Activated CD4-positive, alpha-beta T cell treated with anti-CD3 and anti-CD28 coated beads for 36 hours (primary cell): ENCODE measurements at places on chromosomes 5 and 9.

GRCh38 chr9:18396102-18396728 lies 77.7 kb upstream of the ADAMTSL1 start:
- no peaks in the 10 kb centered on the region for H3K4me1 ChIP-seq
- H3K27me3 ChIP-seq, result no peaks in the 10 kb centered on the region
- no peaks in the 10 kb centered on the region for H3K36me3 ChIP-seq
- no peak for DNase-seq
- H3K27ac ChIP-seq, result no peak overlapping the region

DNA sequence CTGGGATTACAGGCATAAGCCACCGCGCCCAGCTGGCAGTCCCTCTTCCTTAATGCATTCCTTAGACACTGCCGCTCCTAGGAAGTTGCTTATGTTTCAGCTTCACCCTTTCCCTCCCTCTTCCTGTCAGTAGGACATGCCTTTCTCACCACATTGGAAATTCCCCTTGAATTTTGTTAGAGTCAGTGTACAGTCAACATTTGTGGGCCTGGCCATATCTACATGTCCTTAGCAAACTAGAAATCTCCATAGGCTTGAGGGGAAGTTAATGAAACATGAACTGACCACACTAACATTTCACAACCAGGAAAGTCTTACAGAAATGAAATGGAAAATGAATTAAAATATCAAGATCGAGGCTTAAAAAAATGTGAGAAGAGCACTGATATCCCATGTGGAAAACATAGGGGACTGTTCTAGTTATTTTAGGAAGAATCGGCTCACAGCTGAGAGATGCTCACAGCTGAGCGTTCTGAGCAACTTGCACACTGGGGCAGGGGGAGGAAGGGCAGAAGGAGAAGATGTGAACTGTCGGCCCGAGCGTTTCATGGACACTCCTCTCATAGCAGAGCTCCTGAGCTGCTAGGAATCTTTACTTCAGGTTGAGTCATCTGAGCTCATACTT lies 21.1 kb upstream of the LVRN start:
- no peaks in the 10 kb centered on the region for H3K4me1 ChIP-seq
- H3K27ac ChIP-seq, result no peak overlapping the region
- no peaks in the 10 kb centered on the region for H3K36me3 ChIP-seq
- no peak for DNase-seq
- no peak overlapping the region for H3K4me3 ChIP-seq
- H3K27me3 ChIP-seq, result peaks cover 7% of the 10 kb centered on the region

DNA sequence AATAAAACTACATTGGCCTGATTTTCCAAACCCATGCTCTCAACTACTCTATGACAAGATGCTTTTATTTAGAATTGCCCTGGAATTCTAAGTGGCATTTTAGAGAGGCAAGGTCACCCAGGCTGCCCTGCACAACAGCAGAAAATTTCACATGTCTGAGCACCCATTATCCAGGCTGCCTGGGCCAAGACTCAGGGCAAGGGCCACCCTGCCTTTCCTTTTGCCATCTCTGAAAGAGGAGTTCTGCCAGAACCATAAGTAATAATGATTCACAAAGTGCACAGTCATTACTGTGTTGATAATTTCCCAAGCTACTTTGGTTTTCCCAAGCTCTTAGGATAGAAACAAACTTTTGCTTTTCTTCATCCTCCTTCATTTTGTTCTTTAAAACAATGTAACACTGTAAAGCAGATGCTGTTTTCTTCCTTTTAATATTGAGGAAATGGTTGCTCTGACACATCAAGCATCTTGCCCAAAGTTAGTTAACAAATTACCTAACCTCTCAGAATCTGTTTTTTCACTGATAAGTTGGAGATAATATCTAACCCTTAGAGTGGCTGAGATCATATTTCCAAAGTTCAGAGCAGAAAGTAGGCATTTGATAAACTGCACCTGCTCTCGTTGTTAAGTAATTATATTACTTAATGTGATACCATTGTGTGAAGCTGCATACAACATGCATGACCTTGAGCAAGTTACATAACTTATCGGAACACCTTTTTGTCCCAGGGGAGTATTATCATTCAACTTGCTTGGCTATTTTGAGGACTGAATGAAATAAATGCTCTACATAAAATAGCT lies 325.6 kb downstream of the PRELID2 start:
- no peak overlapping the region for H3K27ac ChIP-seq
- H3K36me3 ChIP-seq, result no peaks in the 10 kb centered on the region
- H3K4me3 ChIP-seq, result no peak overlapping the region
- DNase-seq, result no peak

GRCh38 chr9:30913331-30913730 lies 1471.1 kb upstream of the ACO1 start:
- no peaks in the 10 kb centered on the region for H3K4me1 ChIP-seq
- H3K27me3 ChIP-seq, result no peaks in the 10 kb centered on the region
